Right lobe of liver (tissue), 6 donors: ENCODE measurements at places on chromosomes 7 and 10. TPM values are rescaled to one million over a fixed set of nuclear protein-coding genes. Genes with fewer than 3 reads are reported as not detected.

CYP2E1 gene
- total RNA-seq = 2,387 TPM

DNA sequence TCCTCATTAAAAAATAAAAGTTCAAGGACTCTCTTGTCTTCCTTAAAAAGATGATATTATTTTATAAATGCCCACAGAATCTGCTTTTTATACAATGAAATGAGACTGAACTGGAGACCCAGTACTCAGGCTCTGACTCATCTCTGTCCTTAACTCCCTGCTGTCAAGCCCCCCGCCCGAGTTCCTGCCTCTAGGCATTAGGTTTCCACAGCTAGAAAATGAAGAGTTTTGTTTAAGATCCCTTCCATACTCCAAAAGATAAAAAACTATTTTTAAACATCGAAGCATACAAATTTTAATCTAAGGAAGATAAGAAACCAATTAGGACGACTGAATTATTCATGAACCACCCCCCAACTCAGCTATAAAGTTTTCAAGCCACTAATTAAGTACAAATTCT lies 97.7 kb upstream of the FEZF1 start:
- DNase-seq = no peak
- no peak overlapping the region for H3K4me3 ChIP-seq
- H3K4me1 ChIP-seq = no peaks in the 10 kb centered on the region
- H3K36me3 ChIP-seq = no peaks in the 10 kb centered on the region
- H3K27ac ChIP-seq = no peak overlapping the region

DNA sequence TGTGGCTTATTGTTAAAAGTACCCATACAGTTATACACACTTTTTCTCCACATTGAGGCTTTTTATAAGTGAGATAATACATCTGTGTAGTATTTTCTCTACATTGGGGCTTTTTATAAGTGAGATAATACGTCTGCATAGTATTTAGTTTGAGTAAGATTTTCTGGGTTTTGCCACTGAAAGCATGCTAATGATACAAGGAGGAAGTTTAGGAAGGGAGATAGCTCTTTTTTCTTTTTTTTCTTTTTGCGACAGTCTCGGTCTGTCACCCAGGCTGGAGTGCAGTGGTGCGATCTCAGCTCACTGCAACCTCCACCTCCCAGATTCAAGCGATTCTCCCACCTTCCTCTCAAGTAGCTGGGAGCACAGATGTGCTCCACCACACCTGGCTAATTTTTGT lies 13.3 kb downstream of the FAM107B start:
- H3K27ac ChIP-seq = no peak overlapping the region
- DNase-seq = no peak
- no peaks in the 10 kb centered on the region for H3K27me3 ChIP-seq
- H3K36me3 ChIP-seq = no peaks in the 10 kb centered on the region

ADCYAP1R1 gene
- 0.35 TPM for total RNA-seq
